Osteocyte (in vitro differentiated cells): ENCODE measurements at places on chromosomes 12 and 14. TPM values are rescaled to one million over a fixed set of nuclear protein-coding genes. Genes with fewer than 3 reads are reported as not detected.

- peak overlapping the region; percentile 83 for H3K4me3 ChIP-seq
- peaks cover 2% of the 10 kb centered on the region for H3K36me3 ChIP-seq
- peaks cover 54% of the 10 kb centered on the region for H3K4me1 ChIP-seq
- no peaks in the 10 kb centered on the region for H3K27me3 ChIP-seq
Observed at GRCh38 chr12:57844709-57845477, 1.6 kb downstream of the CTDSP2 start.

- H3K27me3 ChIP-seq: no peaks in the 10 kb centered on the region
- peaks cover 19% of the 10 kb centered on the region for H3K36me3 ChIP-seq
- no peaks in the 10 kb centered on the region for H3K4me1 ChIP-seq
- DNase-seq: no peak
- no peak overlapping the region for H3K4me3 ChIP-seq
- no peak overlapping the region for H3K27ac ChIP-seq
Observed at GRCh38 chr14:92654239-92654901, 94.1 kb downstream of the LGMN start.

- H3K27me3 ChIP-seq: no peaks in the 10 kb centered on the region
- H3K4me3 ChIP-seq: no peak overlapping the region
- H3K36me3 ChIP-seq: no peaks in the 10 kb centered on the region
- no peak overlapping the region for H3K27ac ChIP-seq
- no peaks in the 10 kb centered on the region for H3K4me1 ChIP-seq
- no peak for DNase-seq
Observed at GRCh38 chr14:62655166-62655565, 390.1 kb downstream of the KCNH5 start.

DNA sequence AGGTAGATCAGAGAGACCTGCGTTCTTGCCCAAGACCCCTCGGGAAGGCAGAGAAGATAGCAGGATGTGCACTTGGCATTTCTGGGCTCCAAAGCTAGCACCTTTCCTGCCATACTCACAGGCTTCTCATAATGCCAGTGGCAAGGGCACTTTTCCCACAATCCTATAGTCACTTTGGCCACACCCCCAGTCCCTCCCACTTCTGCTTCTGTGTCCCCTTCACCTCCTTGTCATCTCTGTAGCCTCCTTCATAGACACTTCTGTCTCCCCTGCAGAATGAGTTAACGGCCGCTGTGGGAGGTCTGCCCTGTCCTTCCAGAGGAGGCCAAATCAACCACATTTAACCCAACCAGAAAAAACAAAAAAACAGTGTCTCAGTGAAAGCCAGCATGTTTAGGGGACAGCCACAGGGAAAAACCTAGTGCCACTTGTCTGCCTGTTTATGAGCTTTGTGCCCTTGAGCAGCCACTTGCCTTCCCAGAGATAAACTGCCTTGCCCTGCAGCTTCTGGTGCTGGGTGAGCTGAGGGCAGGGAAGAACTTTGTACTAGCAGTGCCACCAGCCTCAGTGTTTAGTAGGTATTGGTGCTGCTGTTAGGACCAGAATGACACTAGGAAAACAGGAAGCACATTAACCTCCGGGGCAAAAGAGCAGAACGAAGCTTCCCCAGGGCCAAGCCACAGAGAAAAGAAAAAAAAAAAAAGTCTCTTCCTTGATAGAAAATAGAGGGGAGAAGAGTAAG lies 193.0 kb upstream of the PWP1 start:
- DNase-seq: no peak
- H3K36me3 ChIP-seq: no peaks in the 10 kb centered on the region
- no peaks in the 10 kb centered on the region for H3K27me3 ChIP-seq
- no peak overlapping the region for H3K4me3 ChIP-seq

GRCh38 chr12:116015525-116015924 lies 262.0 kb downstream of the MED13L start:
- peaks cover 52% of the 10 kb centered on the region for H3K36me3 ChIP-seq
- H3K27me3 ChIP-seq: no peaks in the 10 kb centered on the region
- peak overlapping the region; percentile 60 for H3K27ac ChIP-seq
- H3K4me3 ChIP-seq: no peak overlapping the region
- DNase-seq: no peak

DNA sequence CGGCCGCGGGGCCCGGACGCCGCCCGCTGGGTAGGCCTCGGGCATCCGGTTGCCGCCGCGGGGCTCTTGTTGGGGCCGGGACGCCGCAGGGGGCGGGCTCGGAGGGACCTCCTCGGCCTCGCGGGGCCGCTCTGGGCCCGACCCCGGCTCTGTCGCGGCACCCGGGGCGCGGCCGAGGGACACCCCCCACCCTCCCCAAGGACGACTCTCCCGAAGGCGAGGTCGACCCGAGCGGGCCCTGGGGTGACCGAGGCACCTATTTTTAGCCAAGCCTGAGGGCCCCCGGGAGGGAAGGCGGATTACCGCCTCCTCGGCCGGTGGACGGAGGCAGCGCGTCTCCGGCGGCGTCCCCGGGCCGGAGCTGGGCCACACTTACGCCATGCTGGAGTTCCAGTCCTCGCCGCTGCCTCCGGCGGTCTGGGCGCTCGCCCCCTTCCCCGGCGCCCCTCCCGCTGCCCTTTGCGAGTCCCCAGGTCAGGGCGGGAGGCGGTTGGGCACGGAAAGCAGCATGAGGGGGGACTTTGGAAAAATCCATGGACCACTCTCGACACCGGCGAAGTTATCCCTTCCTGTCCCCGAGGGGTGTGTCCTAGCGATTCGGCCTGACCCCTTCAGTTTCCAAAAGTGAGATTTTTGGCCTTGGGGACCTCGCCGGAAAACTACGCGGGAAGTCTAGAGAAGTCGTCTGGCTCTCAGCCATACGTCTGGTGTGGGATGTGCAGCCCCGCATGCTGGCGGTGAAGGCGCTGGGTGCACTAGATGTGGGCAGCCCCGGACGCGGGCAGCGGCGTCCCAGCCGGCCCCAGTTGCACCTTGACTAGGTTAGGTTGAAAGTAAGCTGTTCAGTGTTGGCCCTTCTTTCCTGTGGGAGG lies 699 bp downstream of the KTN1 start:
- H3K4me3 ChIP-seq: peak overlapping the region; percentile 87
- peak overlapping the region; percentile 79 for H3K27ac ChIP-seq
- H3K36me3 ChIP-seq: no peaks in the 10 kb centered on the region

DNA sequence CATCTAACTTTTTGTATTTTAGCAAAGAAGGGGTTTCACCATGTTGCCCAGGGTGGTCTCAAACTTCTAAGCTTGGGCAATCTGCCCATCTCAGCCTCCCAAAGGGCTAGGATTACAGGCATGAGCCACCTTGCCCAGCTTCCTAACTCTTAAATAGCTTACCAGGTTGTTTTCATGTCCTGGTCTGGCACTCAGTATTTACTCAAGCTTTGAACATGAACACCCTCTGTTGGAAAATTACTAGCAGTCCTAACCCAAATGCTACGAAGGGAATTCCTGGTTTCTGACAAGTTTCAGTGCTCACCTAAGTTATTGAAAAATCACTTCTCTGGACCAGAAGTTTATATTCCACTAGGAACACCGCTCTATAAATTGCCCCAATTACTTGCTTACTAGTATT lies 32.5 kb upstream of the GCH1 start:
- H3K27ac ChIP-seq: no peak overlapping the region
- no peak overlapping the region for H3K4me3 ChIP-seq
- no peaks in the 10 kb centered on the region for H3K4me1 ChIP-seq

GRCh38 chr12:132965796-132966195 lies 9.7 kb upstream of the ZNF605 start:
- peaks cover 12% of the 10 kb centered on the region for H3K36me3 ChIP-seq
- no peak overlapping the region for H3K27ac ChIP-seq
- no peak for DNase-seq
- H3K4me1 ChIP-seq: no peaks in the 10 kb centered on the region

GRCh38 chr12:124428792-124429281 lies 133.9 kb downstream of the RFLNA start:
- H3K27ac ChIP-seq: peak overlapping the region; percentile 57
- no peak overlapping the region for H3K4me3 ChIP-seq
- DNase-seq: no peak

GRCh38 chr14:74202113-74202512 lies 37.1 kb upstream of the VSX2 start:
- no peak overlapping the region for H3K4me3 ChIP-seq
- no peak for DNase-seq
- H3K36me3 ChIP-seq: peaks cover 14% of the 10 kb centered on the region
- H3K27ac ChIP-seq: no peak overlapping the region
- H3K4me1 ChIP-seq: no peaks in the 10 kb centered on the region

- DNase-seq: no peak
- peaks cover 5% of the 10 kb centered on the region for H3K36me3 ChIP-seq
Observed at GRCh38 chr14:22870811-22871223, 723 bp upstream of the LRP10 start.

DNA sequence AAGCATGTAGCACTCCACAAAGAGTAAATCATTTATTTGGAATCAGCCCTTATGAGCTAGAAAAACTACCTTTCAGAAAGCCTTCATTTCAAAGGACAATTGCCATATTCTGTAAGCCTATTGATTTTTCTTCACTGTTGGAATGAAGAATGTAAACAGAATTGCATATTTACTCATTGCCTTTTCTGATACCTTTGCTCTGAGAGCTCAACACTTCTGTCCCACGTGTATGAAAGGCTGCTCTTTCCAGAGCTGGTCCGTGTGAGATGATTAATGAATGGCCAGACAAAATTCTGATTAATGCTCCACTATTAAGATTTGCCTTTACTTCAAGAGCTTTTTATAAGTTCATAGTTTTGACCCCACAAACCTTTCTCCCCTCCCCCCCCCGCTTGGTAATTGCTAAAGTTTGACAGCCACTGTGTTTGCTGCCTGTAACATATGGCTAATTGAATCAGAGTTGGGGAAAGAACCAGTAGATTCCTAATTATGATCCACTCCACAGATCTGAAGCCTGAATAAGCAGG lies 63.0 kb upstream of the PLEKHA5 start:
- no peak overlapping the region for H3K27ac ChIP-seq
- H3K4me3 ChIP-seq: no peak overlapping the region
- no peak for DNase-seq
- H3K4me1 ChIP-seq: no peaks in the 10 kb centered on the region

DNA sequence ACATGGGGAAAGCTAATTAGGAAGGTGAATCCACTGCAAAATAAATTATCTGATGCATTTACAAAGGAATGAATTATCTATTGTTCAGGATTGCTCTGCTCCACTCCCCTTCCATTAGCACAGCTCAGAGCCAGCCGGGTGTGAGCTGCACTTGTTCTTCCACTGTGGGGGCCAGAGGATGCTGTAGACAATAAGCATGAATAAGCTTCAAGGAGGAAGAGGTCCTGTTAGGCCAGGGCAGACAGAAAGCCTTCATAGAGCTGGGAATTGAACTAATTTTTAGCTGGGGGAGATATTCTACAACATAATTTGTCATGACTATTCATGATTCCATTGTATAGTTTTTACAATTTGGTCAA lies 137.6 kb upstream of the MAX start:
- H3K4me3 ChIP-seq: no peak overlapping the region
- no peaks in the 10 kb centered on the region for H3K36me3 ChIP-seq

DNA sequence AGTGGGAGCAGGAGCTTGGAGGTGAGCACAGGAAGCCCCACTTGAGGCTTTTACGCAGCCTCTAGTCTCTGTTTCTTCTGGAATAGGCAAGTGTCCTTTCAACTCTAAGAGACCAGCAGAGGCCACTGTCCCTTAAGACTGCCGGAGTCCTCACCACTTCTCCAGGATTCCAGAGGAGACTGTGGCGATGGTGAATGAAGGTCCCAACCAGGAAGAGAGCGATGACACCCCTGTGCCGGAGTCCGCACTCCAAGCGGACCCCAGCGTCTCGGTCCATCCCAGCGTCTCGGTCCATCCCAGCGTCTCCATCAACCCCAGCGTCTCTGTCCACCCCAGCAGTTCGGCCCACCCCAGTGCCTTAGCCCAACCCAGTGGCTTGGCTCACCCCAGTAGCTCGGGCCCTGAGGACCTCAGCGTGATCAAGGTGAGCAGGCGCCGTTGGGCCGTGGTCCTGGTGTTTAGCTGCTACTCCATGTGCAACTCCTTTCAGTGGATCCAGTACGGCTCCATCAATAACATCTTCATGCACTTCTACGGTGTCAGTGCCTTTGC lies 442 bp downstream of the FLVCR2 start:
- H3K4me3 ChIP-seq: peak overlapping the region; percentile 80
- H3K4me1 ChIP-seq: peaks cover 12% of the 10 kb centered on the region
- H3K36me3 ChIP-seq: no peaks in the 10 kb centered on the region
- no peak overlapping the region for H3K27ac ChIP-seq

- H3K4me3 ChIP-seq: no peak overlapping the region
- DNase-seq: no peak
- no peaks in the 10 kb centered on the region for H3K4me1 ChIP-seq
Observed at GRCh38 chr12:112998987-112999767, 20.9 kb downstream of the OAS2 start.

- peaks cover 13% of the 10 kb centered on the region for H3K27me3 ChIP-seq
- H3K36me3 ChIP-seq: no peaks in the 10 kb centered on the region
- H3K4me1 ChIP-seq: no peaks in the 10 kb centered on the region
- H3K27ac ChIP-seq: no peak overlapping the region
Observed at GRCh38 chr14:90368946-90369721, 27.7 kb upstream of the CALM1 start.

DNA sequence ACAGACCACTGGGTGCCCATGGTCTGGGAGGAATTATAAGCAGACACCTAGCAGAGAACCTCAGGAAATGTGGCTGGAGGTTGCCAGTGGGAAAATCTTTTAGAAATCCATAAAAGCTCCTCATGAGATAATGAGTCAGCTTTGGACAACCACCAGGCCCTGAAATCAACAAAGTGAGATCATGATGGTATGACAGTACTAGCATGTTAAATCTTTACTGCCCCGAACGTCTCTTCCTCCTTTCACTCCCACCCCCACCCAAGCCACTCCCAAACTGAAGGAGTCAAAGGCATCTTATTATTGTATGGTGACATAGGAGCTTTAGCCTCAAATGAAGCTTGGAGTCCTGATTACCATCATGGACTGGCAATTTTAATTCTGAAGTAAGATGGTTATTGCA lies 240.0 kb downstream of the DIO2 start:
- DNase-seq: no peak
- peaks cover 13% of the 10 kb centered on the region for H3K4me1 ChIP-seq
- no peak overlapping the region for H3K27ac ChIP-seq
- H3K4me3 ChIP-seq: no peak overlapping the region
- H3K36me3 ChIP-seq: no peaks in the 10 kb centered on the region
- H3K27me3 ChIP-seq: peaks cover 5% of the 10 kb centered on the region

DNA sequence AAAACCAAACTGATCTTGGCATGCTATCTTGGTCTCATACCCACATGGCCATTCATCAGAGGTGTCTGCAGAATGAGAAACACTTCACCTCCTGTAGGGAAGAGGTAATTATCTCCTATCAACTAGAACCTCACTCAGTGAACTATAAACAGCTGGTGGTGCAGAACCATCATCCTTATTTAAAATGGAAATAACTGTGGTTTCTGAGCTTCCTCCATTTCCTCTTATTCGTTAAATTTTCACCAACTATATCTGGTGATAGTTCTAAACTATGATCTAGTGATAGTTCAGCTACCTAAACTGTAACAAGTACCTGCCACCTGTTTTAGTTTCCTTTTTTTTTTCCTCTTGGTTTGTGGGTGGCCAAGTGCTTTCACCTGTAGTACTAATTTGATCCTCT lies 218.5 kb downstream of the FUT8 start:
- DNase-seq: no peak
- H3K27ac ChIP-seq: no peak overlapping the region
- no peaks in the 10 kb centered on the region for H3K27me3 ChIP-seq
- H3K4me1 ChIP-seq: no peaks in the 10 kb centered on the region
- H3K4me3 ChIP-seq: no peak overlapping the region

Gene ABHD12B
- not detected in 2 replicates for total RNA-seq

Gene TMEM132D
- 15.2 and 16.8 TPM in 2 replicates for total RNA-seq

Gene RNASE8
- total RNA-seq: not detected in 2 replicates

Gene MYF5
- total RNA-seq: not detected in 2 replicates

Gene TRIM9
- total RNA-seq: 4.4 and 4.8 TPM in 2 replicates

Gene ADSS1
- 3.7 and 4.5 TPM in 2 replicates for total RNA-seq

Gene TCL1B
- not detected in 2 replicates for total RNA-seq
